ENCODE measurements at places on chromosomes 16 and 17.

DNA sequence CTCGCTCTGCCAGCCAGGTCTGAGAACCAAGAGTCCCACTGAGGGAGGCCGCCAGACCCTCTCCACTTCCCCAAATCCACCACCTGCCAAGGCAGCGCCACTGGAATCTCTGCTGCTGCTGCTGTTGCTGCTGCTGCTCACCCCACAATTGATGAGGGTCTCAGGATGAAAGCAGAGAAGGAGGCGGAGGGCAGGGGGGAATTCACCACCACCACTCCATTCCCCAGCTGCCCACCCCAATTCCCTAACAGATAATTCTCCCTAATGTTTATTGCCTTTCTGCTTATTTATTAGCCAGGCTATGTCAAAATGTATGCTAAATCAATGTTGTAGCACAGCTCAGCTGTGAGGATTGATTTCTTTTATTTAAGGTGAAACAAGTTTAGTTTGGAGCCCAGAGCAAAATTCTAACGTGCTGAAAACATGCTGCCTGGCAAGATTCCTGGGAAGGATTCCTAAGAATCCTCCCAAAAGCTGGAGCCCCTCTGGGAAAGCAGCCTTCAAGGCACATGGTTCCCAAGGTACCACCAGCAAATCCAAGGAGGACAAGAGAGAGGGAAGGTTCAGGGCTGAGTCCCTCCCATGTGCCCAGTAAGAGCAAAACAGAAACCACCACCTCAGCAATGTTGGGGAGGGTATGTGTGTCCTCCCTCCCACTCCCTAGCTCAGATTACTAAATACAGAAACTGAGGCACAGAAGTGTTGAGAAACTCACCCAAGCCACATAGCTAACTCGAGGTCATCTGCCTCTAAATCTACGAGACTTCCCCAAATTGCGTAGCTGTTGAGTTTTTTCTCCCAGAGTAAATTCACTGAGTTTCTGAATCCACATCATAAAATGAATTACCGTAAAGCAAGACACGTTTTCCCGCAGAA is 12.2 kb upstream of the CDH5 start:
- no peak for DNase-seq

- no peak for DNase-seq
Observed at GRCh38 chr17:58677194-58677880, 14.5 kb downstream of the TEX14 start.

DNA sequence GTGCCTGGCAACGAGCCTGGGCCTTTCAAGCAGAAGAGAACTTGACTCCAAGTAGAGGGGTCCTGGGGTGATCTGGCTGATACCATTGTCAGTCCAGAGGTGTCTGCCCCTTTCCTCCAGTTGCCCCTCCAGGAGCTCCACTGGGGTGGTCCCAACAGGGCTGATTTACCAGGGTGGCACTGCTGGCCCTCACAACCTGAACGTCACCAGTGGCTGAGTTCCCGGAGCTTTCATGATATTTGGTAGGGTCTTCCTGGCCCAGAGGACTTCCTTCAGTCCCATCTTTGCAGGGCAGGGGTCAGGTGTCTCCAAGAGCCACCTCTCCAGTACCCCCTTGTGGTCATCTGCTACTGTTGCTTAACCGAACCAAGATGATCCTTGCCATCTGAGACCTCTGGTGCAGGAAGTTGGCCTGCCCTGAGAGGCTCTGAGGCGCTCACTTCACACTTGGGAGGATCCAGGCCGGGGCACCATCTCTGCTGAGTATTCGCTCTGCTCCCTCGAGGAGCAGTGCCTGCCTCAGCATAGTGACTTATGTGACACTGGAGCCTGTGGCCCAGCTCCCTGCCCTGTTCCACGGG is 3.5 kb downstream of the LIMD2 start:
- DNase-seq, result no peak

DNA sequence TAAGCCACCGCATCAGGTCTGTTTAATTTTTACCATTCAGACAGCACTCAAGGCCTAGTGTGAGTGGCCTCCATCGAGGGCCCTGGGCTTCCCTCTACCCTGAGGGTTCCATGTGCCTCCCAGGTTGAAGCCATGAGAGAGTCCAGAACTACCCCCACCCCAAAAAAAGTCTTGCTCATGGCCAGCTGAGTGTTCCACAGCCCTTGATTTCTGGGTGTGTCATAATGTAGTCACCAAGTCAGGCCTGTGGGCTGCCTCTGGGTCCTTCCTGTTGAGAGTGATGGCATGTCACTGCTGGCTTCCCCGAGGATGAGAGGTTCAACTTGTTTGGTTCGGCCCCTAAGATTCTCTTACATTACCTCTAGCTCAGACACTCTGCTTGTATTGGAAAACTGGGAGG is 100.6 kb downstream of the PITPNC1 start:
- no peak for DNase-seq

- DNase-seq, result no peak
Observed at GRCh38 chr17:34114174-34114573, 140.9 kb upstream of the CCL2 start.

DNA sequence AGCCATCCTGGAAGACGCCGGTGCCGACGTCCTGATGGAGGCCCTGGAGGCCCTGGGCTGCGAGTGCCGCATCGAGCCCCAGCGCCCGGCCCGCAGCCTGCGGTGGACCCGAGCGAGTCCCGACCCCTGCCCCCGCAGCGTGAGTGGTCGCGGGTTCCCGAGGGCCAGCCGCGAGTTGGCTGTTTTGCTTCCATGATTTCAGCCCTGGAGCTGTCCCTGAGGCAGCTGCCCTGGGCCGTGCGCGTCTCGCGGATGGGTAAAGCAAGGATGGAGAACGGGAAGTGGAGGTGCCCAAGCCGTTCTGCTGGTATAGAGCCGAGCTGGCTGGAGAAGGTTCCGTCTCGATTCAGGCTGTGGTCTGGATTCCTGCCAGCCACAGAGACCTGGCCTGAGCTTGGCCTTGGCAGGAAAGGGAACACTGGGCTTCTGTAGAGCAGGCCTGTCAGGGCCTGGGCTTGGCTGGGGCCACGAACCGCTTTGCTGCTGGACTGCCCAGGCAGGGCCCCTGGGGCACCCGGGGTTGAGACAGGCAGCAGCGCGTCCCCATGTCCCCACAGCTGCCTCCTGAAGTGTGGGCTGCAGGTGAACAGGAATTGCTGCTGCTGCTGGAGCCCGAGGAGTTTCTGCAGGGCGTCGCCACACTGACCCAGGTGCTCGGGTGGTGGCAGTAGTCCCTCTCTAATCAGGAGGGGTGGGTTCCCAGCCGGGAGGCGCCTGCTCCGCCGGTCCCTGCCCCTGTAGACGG is 941 bp upstream of the MRPS34 start:
- DNase-seq, result no peak

- no peak for DNase-seq
Observed at GRCh38 chr17:40417258-40417608, 463 bp downstream of the TOP2A start.

GRCh38 chr16:71963125-71963875 is 36.9 kb downstream of the PKD1L3 start:
- DNase-seq, result no peak

DNA sequence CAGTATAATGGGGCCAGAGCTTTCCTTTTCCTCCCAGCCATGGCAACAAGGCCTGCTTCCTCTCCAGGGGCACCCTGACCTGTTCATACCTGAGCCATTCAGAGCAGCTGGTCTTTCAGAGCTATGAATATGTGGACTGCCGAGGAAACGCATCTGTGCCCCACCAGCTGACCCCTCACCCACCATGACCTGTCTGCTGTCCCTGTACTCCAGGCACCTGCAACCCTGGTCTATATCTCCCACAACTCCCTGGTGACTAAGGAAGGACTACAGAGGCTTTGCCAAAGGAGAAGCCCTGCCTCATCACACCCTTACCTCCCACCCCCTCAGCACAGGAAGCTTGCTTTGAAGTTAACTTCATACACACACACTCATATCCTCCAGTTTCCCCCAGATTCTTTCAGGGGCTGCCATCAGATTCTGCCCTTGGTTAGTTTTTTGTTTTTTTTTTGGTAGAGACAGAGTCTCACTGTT is 6.0 kb downstream of the TMEM106A start:
- no peak for DNase-seq

- DNase-seq, result no peak
Observed at GRCh38 chr16:74739275-74739674, 35.3 kb downstream of the FA2H start.

- no peak for DNase-seq
Observed at GRCh38 chr16:66740010-66740409, 11.4 kb downstream of the DYNC1LI2 start.

GRCh38 chr17:14316126-14316832 is 15.4 kb downstream of the HS3ST3B1 start:
- no peak for DNase-seq

- no peak for DNase-seq
Observed at GRCh38 chr17:45848868-45849535, 4.3 kb downstream of the SPPL2C start.

DNA sequence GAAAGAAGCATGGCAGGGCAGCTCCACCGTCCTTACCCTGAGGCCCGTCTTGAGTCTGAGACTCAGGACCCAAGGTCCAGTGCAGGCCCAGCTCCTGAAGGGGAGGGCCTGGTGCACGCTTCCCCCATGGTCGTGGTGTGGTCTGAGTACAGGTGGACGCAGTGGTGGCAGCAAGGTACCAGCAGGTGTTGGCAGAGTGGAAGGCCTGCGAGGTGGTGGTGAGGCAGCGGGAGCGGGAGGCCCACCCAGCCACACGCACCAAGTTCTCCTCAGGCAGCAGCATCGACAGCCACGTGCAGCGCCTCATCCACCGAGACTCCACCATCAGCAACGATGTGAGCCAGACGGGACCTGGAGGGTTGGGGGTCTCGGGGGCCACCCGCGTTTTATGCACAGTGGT is 27.7 kb downstream of the MNT start:
- no peak for DNase-seq

- no peak for DNase-seq
Observed at GRCh38 chr16:11871193-11871592, 19.9 kb upstream of the RSL1D1 start.

DNA sequence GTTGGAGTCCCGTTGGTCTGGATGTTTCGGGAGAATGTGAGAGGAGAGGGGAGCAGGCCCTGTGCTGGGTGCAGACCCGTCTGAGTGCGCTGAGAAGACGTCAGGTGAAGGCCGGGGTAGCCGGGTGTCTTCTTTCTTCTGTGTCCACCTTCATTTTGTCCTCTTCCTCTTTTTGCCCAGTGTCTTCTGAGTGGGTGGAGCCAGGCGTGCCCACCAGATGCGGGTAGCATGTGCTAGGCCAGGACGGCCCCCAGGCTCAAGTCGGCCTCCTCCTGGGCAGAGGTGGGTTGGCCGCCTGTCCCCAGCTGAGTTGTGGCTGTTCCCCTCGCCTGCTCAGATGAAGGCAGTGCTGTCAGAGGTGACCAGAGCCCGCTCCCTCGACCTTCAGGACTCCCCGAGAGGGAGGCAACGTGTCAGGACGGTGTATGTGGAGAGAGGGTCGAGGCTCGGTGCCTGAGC is 3.5 kb downstream of the METRNL start:
- no peak for DNase-seq

DNA sequence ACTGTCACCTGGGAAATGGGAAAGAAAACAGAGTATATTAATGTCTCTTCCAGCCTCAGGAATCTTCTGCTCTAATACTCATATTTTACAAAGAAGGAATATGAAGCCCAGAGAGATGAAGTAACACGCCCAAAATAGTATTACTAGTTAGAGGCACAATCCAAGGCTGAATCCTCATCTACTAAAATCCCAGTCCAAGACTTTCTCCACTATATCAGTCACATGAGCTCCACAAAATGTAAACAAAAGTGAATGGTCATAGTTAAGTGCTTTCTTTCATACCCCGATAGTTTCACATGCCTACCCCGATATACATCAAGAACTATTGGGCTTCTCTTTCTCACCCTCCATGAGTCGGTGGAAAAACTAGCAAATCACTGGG is 965 bp downstream of the INTS2 start:
- no peak for DNase-seq

DNA sequence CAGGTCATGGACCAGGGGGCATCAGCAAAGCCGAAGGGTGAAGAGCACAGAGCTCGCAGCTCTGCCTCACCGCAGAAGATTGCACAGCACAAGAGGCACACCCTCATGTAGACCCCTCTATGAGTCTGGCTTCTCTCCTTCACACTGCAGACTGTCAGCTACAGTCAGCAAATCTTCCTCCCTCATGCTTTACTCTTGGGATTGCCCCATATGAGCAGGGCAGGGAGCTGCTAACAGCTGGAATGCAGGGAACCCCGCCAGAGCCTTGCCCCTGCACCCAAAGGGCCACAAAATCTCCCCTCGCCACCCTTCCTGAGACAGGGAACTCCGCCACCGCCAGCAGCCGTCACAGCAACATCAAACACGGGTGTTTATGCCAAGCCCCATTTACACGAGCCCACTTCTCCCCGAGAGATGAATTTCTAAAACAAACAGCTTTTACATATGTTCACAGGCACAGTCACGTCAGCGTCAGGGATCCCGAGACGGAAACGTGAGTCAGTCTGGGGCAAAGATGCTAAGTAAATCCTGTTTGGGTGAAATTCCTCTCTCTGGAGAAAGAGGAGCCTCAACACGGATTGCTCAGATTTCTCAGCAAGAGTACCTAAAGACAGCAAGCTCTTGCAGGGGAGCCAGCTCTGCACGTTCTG is 121.9 kb downstream of the CDYL2 start:
- DNase-seq, result no peak

DNA sequence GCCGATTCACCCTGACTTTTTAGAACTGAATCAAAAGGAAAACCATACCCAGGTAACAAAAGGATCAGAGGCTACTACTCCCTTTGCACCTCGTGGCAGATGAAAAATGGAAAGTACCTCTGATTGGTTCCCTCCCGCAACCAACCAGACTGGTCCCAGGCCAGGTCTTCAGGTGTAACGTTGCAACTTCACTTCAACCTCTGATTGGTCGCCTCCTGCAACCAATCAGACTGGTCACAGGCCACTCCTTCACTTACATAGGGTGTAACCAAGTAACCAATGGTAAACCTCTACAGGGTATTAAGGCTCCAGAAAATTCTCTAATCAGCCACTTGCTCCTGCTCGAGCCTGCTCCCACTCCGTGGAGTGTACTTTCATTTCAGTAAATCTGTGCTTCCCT is 89.4 kb downstream of the ADCY9 start:
- DNase-seq, result no peak

DNA sequence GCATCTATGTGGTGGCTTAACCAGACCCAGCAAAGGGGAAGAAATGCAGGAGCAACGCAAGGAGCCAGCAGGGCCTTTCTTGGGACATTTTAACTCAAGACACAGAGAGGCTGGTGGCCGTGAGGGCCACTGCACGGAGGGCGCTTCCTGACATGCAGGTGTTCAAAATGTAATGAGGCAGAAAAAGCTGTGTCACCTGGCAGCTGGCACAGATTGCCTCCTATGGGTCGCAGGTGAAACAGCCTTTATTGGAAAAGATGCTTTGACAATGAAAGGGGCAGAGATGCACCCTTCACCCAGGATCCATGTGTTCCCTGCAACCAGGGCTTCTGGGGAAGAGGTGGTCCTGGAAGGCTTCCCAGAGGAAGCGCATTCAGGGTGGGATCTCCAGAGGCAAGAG is 219.3 kb downstream of the XYLT1 start:
- DNase-seq, result no peak
